Thoracic aorta (tissue), 2 donors: ENCODE measurements at places on chromosomes 2 and 18. TPM values are rescaled to one million over a fixed set of nuclear protein-coding genes. Genes with fewer than 3 reads are reported as not detected.

DNA sequence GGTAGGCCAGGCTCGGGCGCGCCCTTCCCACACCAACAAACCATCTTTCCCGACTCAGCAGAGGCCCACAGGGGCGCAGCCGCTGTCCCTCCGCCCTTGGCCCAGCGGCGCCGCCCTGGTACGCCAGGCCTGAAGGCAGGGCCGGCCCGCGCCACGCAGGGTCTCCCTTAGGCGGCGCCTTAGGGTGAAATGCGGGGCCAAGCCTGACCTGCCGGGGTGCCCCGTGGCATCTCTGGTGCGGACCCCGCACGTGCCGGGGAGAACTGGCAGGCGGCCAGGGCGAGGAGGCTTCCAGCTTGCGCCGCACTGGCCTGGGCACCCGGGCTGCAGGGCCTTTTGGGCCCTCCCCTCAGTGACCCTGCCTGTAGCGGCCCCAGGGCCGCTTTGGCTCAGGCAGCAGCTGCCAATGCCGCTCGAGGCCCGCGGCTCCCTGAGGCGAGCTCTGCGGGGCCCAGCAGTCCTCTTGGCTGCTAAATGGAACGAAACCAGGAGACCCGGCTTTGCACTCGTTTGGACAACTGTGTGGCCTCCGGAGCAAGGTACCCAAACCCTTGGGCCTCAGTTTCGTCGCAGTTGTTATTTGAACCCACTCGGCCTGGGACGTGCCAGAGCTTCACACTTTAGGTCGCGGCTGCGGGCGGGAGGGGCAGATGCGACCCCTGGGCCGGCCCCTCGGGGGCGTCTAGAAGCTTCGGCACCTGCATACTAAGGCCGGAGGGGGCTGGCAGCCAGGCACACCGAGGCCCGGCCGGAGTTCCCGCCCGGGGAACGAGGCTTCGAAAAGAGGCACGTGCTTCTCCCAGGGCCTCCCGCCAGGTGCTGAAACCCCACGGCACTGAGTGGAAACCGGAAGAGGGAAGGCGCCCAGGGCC, 8.5 kb downstream of the OTX1 start:
- DNase-seq = no peak

SERPINB3 gene
- total RNA-seq = not detected

DNA sequence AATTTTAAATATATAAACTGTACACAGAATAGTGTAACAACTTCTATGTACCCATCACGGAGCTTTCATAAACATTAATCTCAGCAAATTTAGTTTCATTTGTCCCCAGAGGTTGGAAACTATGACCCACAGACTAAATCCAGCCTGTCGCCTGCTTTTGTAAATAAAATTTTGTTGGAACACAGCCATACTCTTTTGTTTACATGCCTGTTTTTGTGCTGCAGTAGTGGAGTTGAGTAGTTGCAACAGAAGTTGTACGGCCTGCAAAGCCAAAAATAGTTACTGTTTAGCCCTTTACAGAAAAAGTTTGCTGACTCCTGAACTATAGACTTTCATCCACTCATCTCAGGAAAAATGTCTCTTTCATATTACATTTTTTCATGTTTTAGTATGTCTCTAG, 39.8 kb downstream of the RBM45 start:
- DNase-seq = no peak

IRS1 gene
- 23.1 TPM for total RNA-seq

GRCh38 chr2:221451862-221452788, 120.0 kb downstream of the EPHA4 start:
- DNase-seq = no peak

DNA sequence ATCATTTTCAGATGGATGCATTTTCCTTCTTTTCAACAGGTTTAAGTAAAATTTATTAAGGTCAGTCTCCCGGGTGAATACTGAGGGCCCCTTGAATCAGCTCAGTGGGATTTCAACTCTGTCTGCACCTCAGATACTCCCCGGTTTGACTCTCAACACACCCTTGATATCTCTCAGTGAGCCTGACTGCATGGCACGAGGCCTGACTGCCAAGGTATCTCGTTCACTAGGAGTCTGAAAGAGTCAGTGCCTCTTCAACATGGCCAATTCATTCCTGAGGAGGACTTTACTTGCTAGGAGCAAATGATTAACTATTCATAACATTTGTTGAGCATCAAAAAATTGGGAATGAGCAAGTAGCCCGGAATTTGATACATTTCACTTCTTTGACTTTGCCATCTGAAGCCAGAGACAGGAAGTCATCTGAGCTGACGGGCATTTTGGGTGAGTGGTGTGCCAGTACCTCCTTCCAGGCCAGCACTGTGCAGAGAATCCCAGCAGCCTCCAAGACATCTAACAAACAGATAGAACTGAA, 81.0 kb downstream of the VAPA start:
- DNase-seq = no peak

GALR1 gene
- under 0.01 TPM for total RNA-seq

GAREM1 gene
- total RNA-seq = 15.4 TPM

- no peak for DNase-seq
These were observed 70.2 kb downstream of the CDCA7 start for GRCh38 chr2:173424886-173425285.

GRCh38 chr2:41580806-41581205, 467.0 kb upstream of the PKDCC start:
- no peak for DNase-seq

DNA sequence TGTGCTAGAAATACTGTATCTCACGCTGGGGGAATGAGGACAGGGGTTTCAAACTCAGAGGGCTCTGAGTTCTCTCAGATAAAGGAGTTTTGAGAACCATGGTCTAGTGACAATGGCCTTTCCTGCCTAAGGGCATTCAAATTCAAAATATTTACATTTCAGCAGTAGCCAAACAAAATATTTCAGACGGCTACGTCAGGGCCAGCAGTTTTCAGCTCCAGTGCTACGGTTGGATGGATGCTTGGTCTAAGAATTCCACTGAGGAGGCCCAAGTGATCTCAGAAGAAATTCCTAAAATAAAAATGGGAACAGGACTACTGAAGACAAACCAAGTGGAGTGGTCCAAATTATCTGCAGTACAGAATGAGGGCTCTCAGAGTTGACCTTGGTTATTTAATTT, 41.1 kb upstream of the SCG2 start:
- no peak for DNase-seq

- no peak for DNase-seq
These were observed 8.6 kb upstream of the PLEKHM3 start for GRCh38 chr2:208033701-208034502.

- DNase-seq = no peak
These were observed 73.8 kb downstream of the ANKRD44 start for GRCh38 chr2:197236816-197237215.

DNA sequence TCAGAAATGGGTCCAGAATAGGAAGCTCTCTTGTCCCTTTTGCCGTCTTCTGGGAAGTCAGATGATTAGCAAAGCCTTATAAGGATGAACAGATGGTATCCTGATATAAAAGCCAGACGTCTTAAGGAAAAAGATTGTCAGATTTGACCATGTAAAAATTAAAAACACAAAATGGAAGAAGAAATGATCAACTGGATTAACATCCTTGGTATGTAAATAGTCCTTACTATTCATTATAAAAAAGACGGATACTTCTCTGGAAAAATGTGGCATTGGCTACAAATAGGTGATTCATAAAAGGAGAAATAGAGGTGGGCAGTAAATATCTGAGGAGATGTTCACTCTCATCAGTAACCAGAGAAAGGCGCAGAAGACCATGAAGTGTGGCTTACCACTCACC, 33.7 kb upstream of the SCLY start:
- DNase-seq = no peak

DNA sequence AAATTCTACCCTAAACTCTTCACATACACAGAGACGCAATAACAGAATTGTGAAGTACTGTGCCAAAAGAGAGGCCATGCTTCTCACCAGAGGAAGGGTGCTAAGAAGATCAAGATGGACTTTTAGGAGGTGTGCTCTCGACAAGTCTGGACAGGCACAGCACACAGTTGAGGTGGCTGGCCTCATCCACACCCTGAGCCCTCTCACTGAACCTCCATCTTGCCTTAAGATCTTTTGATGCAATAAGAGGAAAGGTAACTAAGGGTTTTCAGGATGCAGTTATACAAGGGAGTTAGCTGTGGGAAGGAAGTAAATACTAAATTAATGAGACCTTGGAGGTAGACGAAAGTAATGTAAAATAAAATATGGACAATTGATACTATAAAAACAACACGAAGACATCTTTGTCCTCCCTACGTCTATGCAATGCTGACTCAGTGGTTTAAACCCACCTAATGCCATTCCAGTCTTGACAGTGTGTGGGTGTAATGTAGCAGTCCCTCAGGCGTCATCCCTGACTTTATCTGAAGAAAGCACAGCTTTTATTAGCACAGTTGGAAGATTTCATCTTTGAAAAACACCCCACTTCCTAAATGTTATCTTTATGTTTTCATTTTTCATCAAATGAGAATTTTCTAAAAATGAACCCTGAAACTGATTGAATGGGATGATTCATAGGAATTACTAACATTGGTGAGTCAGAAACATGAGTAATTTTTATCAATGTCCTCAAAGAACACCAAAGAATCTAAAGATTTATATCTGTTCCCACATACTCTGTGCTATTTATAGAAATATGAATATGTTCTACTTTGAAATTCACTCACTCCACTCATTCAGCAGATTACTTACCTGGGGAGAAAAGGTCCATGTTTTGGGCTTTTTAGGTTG, 34.0 kb upstream of the MALL start:
- DNase-seq = no peak

NABP1 gene
- 84.7 TPM for total RNA-seq

RAD51AP2 gene
- total RNA-seq = not detected

UGT1A9 gene
- total RNA-seq = not detected

DNAH7 gene
- 2.0 TPM for total RNA-seq

KCNS3 gene
- 30.3 TPM for total RNA-seq

OTOS gene
- not detected for total RNA-seq

GRCh38 chr2:222897898-222898297, 37.1 kb downstream of the ACSL3 start:
- no peak for DNase-seq

GRCh38 chr2:33160191-33160590, 213.4 kb downstream of the LTBP1 start:
- DNase-seq = no peak

GRCh38 chr2:145055651-145056050, 535.7 kb upstream of the ZEB2 start:
- no peak for DNase-seq

C2orf66 gene
- total RNA-seq = not detected

DNA sequence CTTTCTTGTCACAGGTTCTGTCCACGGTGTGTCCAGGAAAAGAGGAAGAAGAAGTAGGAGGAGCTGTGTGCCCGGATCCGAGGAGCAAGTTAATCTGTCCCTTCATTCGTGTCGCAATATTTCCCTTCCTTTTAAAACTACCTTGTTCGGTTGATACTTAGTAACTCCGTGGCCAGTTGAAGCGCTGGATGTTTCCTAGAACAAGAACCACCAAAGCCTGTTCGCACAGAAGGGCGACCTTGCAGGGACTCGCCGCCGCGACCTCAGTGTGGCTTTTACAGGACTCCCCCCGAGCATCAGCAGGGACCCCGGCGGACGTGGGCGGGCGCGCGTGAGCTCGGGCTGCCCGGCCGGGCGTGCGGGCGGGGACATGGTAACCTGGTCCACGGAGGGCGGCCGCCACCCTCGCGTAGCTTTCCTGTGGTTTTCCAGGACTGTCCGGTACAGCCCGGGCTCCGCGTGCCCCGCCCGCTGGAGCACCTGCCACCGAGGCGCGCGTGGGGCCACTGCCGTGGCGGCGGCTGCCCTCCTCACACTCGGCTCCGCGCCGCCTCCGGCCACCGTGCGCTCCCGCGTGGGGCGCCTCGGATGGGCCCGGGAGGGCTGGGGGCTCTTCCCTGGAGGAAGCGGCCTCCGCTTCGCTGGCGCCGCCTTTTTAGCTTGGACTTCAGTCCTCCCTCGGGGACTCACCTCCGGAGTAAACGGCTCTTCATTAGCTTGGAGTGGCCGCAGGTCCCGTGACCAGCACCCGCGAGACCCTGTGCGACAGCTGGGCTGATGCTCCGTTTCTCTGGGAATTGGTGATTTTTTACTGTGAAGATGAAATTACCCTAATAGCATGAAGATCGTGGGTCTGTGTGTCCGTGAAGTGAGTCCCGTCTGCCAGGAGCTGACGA, 9.2 kb upstream of the D2HGDH start:
- DNase-seq = no peak

MOGAT1 gene
- not detected for total RNA-seq

GRCh38 chr2:70923378-70924015, 12.2 kb upstream of the ATP6V1B1 start:
- DNase-seq = no peak

IL1F10 gene
- total RNA-seq = not detected

- no peak for DNase-seq
These were observed 33.4 kb upstream of the ACSL3 start for GRCh38 chr2:222827417-222827816.

- no peak for DNase-seq
These were observed 8.7 kb upstream of the PSD4 start for GRCh38 chr2:113164930-113165585.

SLC23A3 gene
- total RNA-seq = 3.4 TPM

GRCh38 chr2:46445556-46445955, 33.8 kb upstream of the TMEM247 start:
- no peak for DNase-seq

DNA sequence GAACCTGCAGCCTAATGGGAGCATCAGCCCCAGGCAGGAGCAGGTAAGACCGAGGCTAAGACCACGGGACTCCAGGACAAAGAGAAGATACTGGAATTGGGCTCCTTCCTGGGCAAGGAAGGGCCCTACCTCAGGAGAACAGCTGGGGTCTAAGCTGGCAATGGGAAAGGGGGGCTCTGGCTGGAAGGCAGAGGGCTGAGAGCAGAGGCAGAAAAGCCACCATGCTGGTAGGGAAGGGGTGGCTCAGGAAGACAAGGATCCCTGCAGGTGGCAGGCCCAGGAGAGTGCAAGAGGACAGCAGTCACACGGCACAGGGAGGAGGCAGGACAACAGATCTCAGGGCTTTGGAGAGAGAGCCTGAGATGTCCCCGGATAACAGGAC, 203.5 kb downstream of the NDUFA10 start:
- DNase-seq = no peak

DNA sequence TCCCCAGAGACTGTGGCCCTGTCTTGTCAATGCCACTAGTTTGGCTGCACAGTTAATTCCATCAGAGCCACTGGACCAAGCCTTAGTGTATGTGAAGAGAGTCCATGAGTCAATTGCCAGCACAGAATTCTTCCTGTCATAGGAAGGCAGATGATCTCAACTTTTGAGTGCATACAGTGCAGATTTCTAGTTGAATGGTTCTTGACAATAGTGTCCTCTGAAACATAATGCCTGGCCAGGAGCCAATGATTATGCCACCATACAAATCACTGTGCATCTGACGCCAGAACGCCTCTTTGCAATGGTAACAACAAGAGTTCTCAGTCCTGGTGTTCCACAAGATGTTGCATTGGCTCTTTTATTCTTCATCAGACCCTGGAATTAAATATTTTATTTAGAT, 7.1 kb downstream of the NEUROD1 start:
- no peak for DNase-seq

CLIP4 gene
- total RNA-seq = 31.3 TPM
